Inflammatory macrophage treated with lipopolysaccharide for 4 hours (primary cell): ENCODE measurements at places on chromosomes 4 and X.

- peak; percentile 30 for DNase-seq
Measured at GRCh38 chrX:45743081-45743533, 542.4 kb upstream of the DIPK2B start.

DNA sequence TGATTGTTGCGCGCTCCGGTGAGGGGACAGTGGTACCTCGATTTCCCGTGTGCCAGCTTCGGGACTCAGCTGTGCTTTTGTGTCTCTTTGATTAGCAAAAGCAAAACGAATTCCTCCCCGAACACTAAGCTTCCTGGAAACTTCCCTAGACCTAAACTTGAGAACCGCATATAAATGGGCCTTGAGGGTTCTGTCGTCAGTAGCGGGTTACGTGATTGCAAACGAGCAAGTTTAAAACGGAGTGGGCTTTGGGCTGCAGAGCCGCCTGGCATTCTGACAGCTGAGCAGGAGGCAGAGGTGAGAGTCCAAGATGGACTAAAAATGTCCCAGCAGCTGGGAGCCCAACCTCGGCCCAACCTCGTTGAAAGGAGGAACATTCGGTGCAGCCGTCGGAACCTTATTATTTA, 1.2 kb upstream of the TAPT1 start:
- DNase-seq = peak; percentile 39

GRCh38 chr4:61590881-61591280, 390.8 kb downstream of the ADGRL3 start:
- DNase-seq = no peak

DNA sequence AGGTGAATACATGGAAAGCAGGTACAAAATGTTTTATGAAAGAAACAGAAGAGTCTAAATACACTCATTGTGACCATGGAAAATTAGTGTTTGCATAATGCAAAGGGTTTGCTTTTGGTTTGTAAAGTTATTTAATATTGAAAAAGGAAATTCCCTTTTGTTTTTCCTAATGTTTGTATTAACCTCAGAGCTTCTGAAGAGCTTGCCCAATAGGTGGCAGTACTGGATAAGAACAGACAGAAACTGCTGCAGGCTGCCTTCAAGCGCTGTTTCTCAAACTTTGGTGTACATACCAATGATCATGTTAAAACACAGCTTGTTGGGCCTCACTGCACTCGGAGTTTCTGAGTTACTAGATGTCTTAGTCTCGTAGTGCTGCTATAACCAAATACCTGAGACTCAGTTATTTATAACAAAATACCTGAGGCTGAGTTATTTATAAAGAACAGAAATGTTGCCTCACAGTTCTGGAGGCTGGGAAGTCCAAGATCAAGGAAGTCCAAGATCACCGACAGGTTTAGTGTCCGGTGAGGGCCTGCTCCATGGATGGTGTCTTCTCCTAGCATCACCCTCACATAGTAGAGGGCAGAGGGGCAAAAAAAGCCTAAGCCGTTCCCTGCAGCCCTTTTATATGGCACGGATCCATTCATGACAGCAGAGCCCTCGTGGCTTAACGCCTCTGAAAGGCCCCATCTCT, 54.2 kb downstream of the SUPT20HL2 start:
- DNase-seq = peak; percentile 69
